ENCODE measurements at places on chromosomes 16 and 17.

DNA sequence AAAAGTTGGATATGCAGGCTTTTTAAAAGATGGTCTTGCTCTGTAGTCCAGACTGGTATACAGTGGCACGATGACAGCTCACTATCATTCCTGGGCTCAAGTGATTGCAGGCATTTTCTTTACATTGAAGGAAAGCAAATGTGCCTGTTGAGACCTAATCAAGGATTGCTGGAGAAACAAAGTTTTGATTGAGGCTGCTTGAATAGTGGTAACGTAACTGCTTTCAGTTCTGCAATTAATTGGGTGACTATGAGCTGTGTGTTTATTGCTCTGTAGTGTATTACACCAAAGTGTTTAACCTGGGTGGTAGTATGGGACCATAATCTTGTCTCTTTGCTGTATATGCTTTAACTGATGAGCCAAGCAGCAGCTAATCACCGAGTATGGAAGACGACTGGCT, 2.3 kb downstream of the UBB start:
- DNase-seq = no peak

DNA sequence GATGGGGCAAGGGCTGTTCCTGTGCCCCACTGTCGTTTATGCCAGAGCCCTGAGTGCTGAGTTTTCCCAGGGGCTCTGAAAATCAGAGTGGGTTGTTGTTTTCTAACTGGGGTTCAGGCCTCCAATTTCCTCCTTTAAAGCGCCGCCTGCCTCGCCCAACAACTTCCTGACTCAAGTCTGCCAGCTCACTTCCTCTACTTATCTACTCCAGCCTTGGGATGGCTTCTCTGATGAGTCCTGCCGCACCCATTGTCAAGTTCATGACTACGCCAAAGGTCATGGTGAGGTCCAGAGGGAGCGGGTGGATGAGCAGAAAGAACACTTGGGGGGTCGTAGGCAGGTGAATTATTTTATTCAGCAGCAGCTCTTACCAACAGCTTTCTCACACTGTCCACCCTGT, 104.7 kb downstream of the UTP18 start:
- DNase-seq = no peak

- DNase-seq = no peak
Observed at GRCh38 chr17:4074831-4075495, 67.9 kb downstream of the ZZEF1 start.

GRCh38 chr16:27712251-27712711, 162.3 kb downstream of the KATNIP start:
- DNase-seq = no peak

DNA sequence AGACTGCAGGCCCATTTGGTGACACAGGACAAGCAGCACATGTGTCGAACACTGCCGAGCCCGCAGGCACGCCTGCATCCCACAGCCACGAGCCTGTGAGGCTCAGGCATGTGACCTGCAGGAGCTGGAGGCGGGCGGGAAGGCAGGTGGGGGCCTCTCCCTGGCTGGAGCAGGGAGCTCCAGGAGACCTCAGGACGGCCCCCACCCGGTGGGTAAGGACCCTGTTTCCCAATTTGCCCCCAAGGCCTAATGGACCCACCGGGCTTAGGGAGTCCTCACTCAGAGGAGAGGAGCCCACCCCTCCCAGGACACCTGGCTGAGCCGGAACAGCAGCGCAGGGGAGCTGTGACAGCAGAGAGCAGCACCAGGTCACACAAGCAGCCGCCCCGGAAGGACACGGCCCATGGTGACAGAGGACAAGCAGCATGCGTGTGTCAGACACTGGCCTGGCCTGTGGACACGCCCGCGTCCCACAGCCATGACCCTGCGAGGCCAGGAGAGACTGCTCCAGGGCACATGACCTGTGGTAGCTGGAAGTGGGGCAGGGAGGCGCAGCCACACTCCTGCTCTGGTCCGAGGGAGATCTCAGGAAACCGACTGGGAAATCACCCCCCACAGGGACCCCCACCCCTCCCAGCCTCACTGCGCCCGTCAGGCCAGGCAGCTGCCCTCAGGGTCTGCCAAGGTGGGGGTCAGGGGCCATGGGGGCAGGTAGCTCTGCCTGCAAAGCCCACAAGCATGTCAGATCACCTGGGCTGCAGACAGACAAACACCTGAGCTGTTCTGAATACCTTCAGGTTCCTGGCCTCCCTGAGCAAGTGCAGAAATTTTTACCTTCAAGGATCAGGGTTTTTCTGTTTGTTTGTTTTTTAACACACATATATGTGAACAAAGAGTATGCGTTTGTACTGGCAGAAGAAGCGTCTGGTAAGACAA, 2.4 kb downstream of the SPSB3 start:
- DNase-seq = no peak

GRCh38 chr17:50883850-50884438, 17.8 kb upstream of the TOB1 start:
- DNase-seq = no peak

DNA sequence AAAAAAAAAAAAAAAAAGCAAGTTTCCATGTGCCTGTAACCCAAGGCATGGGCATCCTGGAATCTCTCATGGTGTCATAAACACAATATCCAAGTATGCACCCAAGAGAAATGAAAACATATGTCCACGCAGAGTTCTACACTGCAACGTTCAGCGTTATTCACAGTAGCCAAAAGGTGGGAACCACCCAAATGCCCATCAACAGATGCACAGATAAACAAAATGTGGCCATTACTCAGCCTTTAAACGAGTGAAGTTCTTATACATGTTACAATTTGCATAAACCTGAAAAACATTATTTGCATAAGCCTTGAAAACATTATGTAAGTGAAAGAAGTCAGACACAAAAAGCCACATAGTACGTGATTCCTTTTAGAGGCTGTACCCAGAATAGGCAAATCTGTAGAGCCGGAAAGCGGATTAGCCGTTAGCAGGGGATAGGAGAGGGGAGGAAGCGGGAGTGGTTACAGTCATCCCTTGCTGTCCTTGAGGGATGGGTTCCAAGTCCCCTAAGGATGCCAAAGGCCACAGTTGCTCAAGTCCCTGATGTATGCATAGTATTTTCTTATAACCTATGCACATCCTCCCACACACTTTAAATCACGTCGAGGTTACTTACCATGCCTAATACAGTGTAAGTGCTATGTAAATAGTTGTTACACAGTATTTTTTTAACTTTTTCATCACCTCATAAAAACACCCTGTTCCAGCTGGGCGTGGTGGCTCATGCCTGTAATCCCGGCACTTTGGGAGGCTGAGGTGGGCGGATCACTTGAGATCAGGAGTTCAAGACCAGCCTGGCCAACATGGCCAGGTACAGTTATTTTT, 47.3 kb upstream of the DNAH17 start:
- DNase-seq = no peak
